Activated naive CD4-positive, alpha-beta T cell treated with anti-CD3 and anti-CD28 coated beads, Interleukin-2, amount 10 ng/mL, durations not matched to agents 7 days and 5 days (primary cell): ENCODE measurements at places on chromosomes 3 and 15.

GRCh38 chr3:143794793-143795462, 53.3 kb downstream of the SLC9A9 start:
- no peak for DNase-seq

DNA sequence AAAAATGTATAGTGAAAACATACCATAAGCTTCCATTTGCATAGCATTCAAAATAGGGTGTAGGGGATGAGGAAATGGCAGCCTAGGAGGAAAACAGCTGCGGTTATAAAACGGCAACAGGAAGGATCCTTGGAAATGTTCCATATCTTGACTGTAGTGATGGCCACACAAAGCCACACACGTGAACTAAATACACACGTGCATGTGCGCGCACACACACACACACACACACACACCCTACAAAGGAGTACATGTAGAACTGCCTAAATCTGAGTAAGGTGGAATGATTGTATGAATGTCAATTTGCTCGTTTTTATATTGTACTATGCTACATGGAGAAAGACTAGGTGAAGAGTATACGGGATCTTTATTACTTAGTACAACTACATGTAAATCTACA, 3.9 kb upstream of the IREB2 start:
- no peak for DNase-seq

DNA sequence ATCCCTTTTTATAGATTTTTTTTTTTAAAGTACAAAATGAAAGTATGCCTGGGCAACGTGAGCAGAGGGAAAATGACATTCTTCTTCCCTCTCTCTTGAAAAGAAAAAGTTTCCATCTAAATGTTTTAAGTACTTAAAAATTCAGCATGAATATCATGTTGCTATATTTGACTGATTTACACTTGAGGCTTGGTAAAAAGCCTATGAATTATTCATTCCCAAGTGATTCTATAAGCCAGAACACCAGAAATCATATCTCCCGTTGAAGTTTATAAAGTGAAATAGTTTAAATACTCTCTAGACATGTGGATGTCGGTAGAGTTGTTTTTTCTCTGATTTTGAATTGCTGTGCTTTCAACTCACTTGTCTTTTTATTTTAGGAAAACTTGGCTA, 276.2 kb upstream of the RARB start:
- no peak for DNase-seq

GRCh38 chr15:99137111-99137546, 32.2 kb downstream of the SYNM start:
- no peak for DNase-seq
